ENCODE measurements at places on chromosomes 7 and 10.
A peak's percentile ranks its signal among the peaks of the same experiment; 100 is the strongest.

DNA sequence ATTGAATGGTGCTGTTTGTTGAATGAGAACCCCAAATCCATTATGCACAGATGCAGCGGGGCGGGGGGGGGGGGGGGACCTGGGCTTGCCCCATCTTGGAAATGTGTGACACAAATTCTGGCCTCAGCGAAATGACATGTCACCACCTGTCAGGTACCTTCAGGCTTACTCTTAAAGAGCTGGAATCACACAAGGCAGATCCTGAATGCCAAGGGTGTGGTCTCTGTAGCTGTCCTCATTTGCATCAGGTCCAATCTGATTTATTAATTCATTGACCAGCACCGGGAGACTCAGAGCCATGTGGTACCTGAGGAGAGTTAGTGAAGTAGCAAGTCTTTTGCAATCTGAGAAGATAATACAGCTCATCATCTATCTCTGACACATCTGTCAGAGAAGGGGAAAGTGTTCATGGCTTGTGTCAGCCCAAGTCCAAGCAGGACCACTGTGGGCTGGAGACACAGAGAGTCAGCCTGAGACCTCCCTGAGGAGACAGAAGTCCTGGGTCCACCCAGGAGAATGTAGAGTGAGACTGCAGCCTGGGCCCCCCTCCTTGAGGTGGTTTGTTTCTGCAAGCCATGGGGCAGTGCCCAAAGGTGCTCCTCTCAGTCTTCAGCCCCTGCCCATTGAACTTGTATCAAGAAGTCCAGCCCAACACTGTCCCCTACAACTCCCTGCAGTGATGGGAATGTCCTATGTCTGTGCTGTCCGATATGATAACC is 46.7 kb downstream of the ADCYAP1R1 start:
- no peak for DNase-seq

- DNase-seq = peak; percentile 31
These were observed 743 bp downstream of the MKI67 start for GRCh38 chr10:128125416-128125943.

DNA sequence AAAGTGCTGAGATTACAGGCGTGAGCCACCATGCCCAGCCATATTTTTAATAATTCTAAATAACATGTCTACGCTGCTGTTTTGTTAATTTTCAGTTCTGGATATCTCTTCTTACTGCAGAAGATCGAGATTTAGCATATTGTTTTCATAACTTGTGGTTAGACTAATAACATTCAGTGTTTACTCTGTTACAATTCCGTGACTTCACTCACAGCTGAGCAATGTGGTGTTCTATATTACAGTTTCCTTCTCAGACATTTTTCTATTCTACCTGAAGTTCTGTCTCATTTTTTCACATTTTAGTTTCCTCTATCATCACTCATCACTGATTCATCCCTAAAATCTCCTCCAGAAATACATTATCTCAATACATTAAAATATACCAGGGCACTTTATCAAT is 10.9 kb downstream of the RNF32 start:
- DNase-seq = no peak

DNA sequence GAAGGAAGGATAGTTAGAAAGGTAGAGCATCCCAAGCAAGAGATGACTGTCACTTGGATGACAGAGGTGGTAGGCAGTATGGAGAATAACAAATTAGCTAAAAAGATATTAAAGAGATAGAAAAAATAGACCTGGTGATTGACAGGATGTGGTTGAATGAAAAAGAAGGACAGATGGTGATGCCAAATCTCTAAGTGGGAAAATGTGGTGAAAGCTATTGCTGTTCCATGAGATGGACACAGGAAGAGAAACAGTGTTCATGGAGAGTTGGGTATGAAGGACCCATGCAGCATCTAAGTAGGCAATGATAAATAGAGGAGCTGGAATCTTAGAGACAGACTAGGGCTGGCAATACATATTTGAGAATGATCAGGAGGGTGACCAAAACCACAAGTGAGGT is 30.7 kb downstream of the FAM13C start:
- no peak for DNase-seq

GRCh38 chr7:134845461-134845860 is 66.0 kb downstream of the CALD1 start:
- no peak for DNase-seq

DNA sequence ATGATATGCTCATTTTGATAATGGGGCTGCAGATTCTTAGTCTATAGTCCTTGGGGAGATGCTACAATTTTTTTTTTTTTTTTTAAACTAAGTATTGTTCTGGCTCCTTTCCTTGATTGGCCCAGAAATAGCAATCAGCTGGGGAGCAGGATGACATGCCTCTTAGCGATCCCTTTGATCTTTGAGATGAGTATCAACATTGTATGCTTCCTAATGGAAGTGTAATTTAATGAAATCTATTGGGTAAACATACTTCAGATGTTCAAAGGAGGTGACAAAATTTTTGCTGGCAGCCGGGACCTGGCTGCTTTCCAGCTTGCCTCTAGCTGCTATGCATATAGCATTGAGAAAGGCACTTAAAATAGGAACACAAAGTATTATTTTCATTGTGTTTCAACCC is 43.5 kb downstream of the VTI1A start:
- DNase-seq = no peak

DNA sequence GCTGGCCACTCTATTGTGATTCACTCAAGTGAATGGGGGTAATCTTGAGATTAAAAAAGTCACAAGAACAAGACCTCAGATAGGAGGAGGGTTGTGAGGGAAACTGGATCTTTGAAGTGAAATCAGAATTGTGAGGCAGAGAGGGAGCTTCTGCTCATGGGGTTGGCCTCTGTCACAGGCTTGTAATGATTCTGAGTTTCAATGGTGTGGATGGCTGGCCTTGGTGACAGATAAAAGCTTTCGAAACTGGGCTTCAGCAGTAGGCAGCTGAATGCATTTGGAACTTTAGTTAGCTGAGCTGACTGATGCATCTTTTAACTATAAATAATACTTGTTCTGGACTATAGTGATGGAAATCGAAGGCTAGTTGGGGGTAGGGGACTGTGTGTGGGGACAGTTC is 12.2 kb downstream of the TAS2R60 start:
- DNase-seq = no peak

GRCh38 chr10:132107186-132107948 is 41.6 kb downstream of the JAKMIP3 start:
- no peak for DNase-seq

GRCh38 chr7:69684369-69685292 is 86.4 kb downstream of the AUTS2 start:
- no peak for DNase-seq

DNA sequence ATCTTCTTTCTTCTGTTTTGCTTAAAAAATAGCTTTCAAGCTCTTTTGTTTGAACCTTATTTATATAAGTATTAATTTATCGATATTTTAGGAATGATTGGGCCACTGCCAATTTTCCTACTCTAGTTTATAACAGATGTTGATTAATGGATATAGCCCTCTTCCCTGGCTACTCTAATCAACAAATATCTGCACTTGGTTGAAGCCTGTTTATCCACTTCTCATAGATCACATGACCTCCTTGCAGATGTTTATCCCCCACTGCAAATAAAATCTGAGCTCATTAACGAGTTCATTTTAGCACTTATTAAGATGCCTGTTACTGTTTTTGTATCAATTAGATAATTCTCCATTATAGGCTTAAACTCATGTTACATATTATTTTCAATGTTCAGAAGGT is 715.3 kb downstream of the CNTNAP2 start:
- no peak for DNase-seq

- no peak for DNase-seq
These were observed 13.6 kb downstream of the SVIL start for GRCh38 chr10:29621161-29621560.

DNA sequence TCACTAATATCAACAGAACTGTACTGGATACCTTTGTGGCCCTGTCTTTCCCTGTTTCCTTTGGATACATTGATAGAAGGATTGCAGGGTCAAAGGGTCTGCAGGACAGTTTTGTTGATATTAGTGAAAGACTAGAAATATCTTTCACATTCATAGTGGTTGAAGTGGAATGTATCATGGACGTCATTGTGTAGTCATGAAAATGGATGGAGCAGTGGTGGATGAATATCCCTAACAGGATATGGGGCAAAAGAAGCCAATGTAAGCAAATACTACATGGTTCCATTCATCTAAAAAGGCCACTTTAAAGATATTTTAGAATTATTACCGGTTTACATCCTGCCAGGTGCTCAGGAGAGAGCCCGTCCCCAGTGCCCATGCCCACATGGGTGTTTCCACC is 23.8 kb downstream of the PALD1 start:
- no peak for DNase-seq

DNA sequence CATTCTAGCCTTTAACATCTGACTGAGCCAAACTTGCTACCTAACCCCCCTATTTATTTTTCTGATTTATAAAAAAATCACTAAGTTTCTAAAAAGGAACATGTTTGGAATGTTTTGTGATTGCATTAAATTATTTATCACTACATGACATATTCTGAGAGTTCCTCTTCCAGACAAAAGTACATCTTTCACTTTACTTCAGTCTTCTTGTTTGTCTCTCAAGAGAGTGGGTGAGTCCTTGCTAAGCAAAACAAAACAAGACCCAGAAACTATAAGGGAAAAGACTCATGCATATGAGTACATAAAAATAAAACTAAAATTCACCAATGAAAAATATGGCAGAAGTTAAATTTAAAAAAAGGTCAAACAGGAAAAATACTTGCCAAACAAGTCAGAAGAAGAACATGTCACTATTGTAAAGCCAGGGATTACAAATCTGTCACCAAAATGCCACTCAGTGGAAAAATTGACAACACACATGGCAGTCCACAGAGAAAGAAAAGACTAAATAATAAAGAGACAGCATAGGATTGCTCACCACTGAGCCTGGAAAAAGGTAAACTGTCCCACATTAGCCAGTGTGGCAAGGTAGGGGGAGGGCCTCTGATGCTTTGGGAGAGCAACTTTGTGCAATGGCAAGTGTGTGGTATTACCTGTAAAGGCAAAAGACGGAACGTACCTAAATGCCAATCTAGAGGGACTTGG is 166.7 kb upstream of the ZNF32 start:
- no peak for DNase-seq

DNA sequence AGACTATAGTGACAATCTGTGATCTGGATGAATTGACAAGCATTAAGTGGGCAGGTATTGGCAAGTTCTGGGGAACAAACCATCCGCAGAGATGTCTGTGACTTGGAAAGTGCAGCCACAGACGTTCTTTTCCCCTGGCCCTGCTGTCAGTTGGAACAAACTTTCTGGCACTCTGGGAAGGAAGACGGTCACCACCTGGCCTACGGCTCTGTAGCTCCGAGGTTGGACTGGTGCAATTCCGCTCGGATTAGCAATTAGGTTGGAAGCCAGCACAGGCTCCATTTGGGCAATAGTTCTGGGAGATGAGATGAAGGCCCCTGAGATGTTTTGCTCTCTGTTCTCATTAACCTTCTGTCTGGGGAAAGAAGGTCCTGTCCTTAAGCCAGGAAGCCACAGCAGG is 437.5 kb downstream of the CALN1 start:
- DNase-seq = no peak

GRCh38 chr7:55965100-55965470 is 700 bp downstream of the NIPSNAP2 start:
- no peak for DNase-seq

DNA sequence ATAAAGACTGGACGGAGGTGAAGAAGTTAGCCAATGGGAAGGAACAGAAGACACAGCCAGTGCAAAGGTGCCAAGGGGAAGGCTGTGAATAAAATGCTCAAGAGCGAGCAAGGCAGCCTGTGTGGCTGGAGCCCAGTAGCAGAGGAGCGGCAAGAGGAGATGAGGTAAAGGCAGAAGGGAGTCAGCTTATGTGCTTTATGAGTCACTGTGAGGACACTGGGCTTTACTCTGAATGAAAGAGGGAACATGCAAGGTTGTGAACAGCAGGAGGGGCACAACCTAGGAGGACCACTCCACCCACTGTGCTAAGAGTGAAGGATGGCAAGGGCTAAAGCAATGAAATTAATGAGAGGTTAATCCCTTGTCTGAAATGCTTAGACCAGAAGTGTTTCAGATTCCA is 129.0 kb upstream of the ODAD2 start:
- no peak for DNase-seq

DNA sequence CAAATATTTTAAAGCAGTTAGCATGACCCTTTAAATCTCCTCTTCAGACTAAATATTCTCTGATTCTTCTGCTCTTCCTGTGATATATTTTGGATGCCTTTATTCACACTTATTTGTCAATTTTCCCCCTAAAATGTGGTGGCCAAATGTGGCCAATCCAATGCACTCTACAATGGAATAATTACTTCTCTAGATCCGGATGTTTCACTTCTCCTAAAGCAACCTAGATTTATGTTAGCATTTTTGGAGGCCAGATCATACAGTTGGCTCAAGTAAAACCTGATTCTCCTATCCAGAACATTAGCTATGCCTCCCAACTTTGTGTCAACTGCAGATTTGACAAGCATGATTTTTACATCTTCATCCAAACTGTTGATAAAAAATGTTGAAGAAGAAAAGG is 153.7 kb downstream of the CREB5 start:
- DNase-seq = no peak

GRCh38 chr7:81503336-81503735 is 266.5 kb downstream of the HGF start:
- DNase-seq = no peak

- no peak for DNase-seq
These were observed 33.6 kb downstream of the WASL start for GRCh38 chr7:123715198-123715597.

DNA sequence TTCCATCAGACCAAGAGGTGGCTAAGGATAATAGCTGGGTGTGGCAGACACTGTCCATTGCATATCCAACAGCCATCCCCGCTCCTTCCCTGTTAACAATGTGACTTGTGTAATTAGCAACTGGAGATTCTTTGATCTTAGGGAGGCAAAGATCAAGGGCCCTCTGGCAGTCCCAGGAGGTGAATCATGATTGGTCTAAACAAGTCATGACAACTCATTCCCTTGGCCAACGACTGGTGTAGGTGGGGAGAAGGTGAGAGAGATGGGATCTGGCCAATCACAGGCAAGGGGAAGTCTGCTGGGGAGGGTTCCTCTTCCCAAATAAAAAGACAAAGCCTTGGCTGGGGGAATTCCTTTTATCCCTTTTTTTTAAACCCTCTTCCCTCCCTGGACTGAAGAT is 46.2 kb upstream of the COMTD1 start:
- no peak for DNase-seq

- no peak for DNase-seq
These were observed 44.0 kb upstream of the ANK3 start for GRCh38 chr10:60433684-60434083.

GRCh38 chr10:5234106-5234860 is 37.6 kb downstream of the AKR1C4 start:
- no peak for DNase-seq
